Activated T-helper 1 cell treated with anti-CD3 and anti-CD28 coated beads, Interleukin-2, amount 50 U/mL, for 16 hours (primary cell): ENCODE measurements at places on chromosomes 4 and X.

DNA sequence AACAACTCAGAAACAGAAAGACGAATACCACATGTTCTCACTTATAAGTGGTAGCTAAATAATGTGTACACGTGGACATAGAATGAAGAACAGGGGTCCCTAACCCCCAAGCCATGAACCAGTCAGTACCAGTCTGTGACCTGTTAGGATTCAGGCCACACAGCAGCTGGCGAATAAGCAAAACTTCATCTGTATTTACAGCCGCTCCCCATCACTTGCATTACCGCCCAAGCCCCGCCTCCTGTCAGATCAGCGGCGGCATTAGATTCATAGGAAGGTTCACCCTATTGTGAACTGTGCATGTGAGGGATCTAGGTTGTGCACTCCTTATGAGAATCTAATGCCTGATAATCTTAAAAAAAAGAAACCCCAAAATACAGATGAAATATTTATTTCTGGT, 1128.7 kb downstream of the NLGN4X start:
- no peak for DNase-seq

DNA sequence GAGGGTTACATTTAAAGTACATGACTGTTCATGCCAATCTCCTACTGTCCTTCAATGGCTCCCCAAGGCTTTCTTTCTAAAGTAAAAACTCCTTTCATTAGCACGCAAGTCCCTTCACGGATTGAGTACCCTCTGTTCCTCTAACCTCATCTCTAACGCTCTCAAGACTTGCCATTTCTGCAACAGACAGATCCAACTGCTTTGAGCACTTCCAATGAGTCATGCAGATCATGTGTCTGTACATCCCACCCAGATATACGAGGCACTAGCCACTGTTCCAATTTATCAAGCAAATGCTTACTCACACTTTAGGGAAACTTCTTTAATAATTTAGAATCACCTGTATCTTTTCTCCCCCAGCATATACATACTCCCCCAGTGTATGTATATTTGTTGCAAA, 332.5 kb upstream of the ZFP42 start:
- DNase-seq: no peak

DNA sequence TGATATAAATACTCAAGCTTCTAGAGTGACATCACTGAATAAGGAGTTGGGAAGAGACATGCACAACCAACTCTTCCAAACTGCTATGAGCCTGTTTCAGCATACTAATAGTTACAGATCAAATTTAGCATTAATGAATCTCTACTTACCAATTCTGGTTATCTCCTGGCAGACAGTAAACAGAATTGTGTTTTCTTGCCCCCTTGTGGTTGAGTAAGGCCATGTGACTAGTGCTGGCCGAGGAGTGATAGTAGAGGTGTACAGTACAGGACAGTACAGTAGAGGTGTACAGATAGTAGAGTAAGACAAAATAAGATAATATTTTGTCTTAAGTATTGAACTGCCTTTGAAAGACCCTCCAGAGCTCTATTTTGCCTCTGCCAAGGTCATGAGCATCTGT, 681.4 kb downstream of the GABRG1 start:
- DNase-seq: no peak

GRCh38 chrX:92213786-92214185, 434.6 kb downstream of the PCDH11X start:
- no peak for DNase-seq

DNA sequence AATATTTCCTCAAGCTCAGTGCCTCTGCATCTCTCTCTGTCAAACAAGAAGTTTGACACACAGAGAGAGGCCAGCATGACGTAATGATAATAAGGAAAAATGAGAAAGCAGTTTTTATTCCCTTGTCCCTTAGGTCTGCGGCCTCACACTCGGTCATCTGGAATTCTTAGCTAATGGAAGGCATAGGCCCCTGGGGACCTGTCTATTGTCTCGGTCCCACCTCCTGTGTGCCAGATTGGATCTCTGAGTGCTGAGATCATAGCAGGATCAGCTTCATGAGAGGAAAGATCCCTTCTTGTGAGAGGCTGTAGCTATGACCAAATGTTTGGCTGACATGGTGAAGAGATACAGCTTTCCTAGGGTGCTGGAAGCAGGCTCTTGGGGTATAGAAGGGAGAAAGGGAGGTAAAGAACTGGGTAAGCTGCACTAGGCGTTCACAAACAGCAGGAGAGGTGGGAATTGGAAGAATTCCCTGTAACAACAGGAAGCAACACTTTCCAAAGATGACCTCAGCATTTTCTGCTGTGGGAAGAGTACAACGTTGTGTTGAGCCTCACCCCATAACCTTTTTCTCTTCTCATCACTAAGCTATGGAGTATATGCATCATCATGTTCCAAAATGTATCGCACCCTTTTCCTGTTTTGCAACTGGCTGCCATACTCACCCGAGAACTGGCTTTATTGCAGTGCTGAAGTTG, 20.2 kb downstream of the TMEM31 start:
- DNase-seq: no peak

GRCh38 chr4:10599574-10599973, 85.0 kb downstream of the CLNK start:
- no peak for DNase-seq

DNA sequence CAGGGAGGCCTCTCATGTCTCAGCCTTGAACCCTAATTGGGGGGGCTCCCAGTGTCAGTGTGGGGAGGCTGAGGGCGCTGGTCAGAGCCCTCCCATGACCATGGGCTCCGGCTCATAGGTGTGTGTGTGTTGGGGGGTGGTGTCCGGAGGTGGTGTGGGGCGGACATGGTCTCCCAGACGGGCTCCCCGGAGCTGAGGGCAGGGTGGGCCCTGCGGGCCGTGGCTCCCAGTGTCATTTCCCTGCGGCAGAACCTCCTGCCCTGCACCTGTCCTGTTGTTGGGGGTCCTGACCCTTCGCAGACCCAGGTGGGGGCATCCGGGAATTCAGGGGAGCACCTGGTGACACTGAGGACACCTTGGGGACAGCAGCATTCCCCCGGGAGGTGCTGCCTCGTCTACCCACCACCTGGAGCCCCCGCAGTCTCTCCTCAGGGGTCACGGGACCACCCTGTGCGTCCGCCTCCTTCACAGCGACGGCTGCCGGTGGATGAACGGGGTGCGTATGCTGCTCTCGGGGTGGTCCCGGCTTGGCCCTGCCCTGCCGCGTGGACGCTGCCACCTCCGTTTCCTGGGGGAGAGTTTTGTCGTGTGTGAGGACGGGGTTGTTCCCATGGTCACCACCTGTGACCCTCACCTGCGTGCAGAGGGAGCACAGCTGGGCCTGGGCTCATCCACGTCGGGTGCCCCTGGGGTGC, 14.5 kb upstream of the GTPBP6 start:
- DNase-seq: no peak

GRCh38 chrX:42384956-42385355, 393.0 kb downstream of the PPP1R2C start:
- DNase-seq: no peak

DNA sequence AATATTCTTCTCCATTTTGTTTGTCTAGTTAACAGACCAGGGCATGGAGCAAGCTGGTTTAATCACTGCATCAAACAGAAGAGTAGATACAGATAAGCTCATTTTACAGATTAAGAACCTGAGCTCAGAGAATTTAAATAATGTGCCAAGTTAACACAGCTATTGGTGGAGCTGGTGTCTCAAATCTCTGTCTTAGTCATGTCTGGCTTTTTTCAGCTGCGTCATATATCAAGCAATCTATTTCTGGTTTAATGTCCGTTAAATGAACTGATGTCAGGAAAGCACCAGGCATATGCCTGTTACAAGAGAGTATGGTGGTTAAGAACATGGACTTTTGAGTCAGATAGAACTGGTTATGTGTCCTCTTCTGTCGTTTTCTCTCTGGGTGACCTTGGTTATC, 79.8 kb upstream of the ADGRA3 start:
- no peak for DNase-seq

- DNase-seq: no peak
Observed at GRCh38 chrX:71225676-71226075, 2.7 kb downstream of the GJB1 start.

DNA sequence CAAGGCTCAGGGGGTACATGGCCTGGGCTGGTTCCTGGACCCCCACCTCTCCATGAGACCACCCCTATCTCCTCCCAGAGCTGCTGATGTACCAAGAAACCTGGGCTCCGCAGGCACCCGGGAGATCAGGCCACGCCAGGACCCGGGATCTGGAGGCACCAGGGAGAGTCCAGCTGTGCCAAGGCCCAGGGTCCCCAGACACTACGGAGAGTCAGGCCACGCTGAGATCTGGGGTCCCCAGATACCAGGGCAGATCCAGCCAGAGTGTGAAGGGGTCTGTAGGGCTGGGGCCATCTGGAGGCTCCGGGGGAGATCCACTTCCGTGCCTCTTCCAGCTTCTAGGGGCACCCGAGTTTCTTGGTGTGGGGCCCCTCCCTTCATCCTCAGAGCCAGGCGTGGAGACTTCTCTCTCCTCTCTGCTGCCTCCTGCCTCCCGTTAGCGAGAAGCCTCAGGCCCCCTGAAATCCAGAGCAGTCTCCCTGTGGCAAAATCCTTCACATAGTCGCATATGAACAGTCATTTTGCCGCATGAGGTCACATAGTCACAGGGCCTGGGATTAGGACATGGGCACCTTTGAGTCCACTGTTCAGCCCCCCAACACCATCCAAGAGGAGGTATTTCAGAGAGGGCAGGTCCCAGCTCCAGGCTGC, 9.7 kb downstream of the ABLIM2 start:
- DNase-seq: no peak

- DNase-seq: peak; percentile 49
Observed at GRCh38 chr4:153153339-153153871, 50.8 kb upstream of the TRIM2 start.

GRCh38 chr4:40121515-40121914, 64.9 kb downstream of the N4BP2 start:
- DNase-seq: no peak

- DNase-seq: no peak
Observed at GRCh38 chr4:70269674-70270073, 27.3 kb downstream of the CSN3 start.

DNA sequence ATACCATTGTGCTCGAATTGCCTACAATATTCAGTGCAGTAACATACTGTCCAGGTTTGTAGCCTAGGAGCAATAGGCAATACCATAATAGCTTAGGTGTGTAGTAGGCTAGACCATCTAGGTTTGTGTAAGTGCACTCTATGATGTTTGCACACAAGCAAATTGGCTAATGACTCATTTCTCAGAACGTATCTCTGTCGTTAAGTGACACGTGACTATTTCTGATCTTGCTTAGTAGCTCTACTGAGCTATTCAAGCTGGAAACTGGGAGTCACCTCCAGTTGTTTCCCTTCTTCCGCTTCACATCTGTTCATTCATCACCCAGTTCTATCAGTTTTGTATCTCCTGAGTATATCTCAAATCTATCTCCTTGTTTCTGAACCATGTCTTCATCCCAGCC, 86.1 kb downstream of the HNRNPD start:
- no peak for DNase-seq

GRCh38 chr4:30094887-30095286, 625.3 kb upstream of the PCDH7 start:
- no peak for DNase-seq

DNA sequence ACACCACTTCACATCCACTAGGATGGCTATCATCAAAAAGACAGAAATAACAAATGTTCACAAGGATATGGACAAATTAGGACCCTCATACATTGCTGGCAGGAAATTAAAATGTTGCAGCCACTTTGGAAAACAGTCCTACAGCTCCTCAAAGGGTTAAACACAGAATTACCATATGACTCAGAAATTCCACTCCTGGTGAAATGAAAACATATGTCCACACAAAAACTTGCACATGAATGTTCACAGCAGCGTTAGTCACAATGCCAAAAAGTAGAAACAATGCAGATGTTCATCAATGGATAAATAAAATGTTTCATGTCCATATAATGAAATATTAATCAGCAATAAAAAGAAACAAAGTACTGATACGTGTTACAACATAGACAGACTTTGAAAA, 15.1 kb downstream of the S100G start:
- no peak for DNase-seq

- DNase-seq: no peak
Observed at GRCh38 chrX:116111934-116112595, 58.5 kb upstream of the AGTR2 start.

DNA sequence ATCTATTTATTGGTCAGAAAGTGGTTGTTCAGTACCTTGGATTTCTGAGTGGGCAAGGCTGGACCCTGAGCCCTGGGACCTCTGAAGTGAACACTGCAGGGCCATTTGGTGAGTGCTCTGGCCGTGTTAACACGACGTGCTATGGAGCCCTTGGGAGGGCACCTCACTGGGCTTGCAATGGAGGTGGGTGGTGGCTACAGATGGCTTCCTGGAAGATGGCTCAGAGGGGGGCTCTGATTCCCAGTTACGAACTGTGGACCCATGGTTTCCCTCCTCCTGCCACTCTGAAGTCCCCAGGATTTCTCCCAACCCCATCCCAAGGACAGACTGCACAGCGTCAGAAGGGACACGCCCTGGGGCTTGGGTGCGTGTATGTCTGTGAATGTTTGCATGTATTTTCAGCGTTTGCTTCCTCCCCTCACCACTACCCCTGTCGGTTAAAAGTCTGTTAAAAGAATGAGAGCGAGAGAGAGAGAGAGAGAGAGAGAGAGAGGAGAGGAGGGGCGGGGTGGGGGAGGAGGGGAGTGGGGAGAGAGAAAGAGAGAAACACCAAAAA, 3.7 kb upstream of the RHOH start:
- DNase-seq: no peak

GRCh38 chr4:168585168-168586091, 88.6 kb downstream of the PALLD start:
- DNase-seq: no peak

DNA sequence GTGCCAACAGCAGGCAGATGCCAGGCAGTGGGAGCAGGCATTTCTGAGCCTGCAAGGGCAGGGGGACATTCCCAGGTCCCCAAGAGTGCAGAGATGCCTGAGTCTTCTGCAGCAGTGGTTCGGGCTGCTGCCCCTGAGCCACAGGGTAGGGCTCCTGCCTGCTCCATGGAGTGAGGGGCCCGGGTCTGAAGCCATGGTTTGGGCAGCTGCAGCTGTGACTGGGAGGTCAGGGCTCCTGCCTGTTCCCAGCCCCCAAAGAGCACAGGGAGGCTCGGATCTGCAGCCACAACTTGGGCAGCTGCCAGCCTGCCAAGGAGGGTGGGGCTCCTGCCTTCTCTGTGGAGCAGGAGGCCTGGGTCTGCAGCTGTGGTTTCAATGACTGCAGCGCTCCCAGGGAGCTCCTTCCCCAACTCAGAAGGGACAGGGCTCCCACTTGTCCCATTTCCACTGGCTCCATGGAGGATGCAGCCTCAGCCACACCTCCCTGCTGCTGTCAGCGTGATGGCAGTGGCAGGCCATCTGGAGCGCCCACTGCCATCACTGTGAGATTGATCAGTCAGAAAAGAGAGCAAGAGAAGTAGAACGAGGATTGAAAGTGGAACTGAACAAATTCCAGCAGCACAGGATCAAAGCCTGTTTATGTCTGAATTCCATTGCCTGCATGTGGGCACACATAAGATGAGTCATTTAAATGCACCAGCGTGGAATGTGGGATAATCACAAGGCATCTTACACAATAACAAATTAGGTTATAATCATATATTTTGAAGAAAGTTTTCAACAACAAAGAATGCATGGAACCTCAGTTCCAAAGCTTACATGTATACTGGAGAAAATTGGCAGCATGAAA, 93.1 kb upstream of the CXorf51A start:
- no peak for DNase-seq

- DNase-seq: no peak
Observed at GRCh38 chr4:146211440-146211839, 2.9 kb upstream of the REELD1 start.

GRCh38 chr4:184347251-184348239, 126.8 kb downstream of the IRF2 start:
- no peak for DNase-seq

- DNase-seq: no peak
Observed at GRCh38 chr4:57492251-57492878, 382.2 kb upstream of the IGFBP7 start.

- DNase-seq: no peak
Observed at GRCh38 chr4:145481942-145482208, 222 bp downstream of the SMAD1 start.
